Lower leg skin (tissue), 4 donors: ENCODE measurements at places on chromosomes 5 and 9.

GRCh38 chr5:101424530-101425175 is 521.6 kb upstream of the ST8SIA4 start:
- no peak for DNase-seq

GRCh38 chr9:122445155-122445749 is 32.5 kb downstream of the OR1J1 start:
- no peak for DNase-seq

DNA sequence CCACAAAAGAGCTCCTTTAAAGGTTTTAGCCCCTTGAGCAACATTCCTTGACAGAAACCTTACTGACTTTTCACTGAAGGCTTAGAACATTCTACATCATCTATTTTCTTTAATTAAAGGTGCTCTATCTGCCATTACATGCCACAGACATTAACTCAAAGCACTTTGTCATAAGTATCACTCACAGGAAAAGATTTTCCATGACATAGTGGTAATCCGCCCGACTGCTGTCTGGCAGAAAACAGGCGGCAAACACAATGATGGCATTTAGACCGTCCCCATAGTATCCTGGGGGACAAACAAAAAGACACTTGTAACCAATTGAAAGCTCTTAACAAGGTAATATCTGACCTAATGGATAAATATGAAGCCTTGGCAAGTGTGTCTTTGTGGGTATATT is 126.2 kb upstream of the PCA3 start:
- DNase-seq = no peak

DNA sequence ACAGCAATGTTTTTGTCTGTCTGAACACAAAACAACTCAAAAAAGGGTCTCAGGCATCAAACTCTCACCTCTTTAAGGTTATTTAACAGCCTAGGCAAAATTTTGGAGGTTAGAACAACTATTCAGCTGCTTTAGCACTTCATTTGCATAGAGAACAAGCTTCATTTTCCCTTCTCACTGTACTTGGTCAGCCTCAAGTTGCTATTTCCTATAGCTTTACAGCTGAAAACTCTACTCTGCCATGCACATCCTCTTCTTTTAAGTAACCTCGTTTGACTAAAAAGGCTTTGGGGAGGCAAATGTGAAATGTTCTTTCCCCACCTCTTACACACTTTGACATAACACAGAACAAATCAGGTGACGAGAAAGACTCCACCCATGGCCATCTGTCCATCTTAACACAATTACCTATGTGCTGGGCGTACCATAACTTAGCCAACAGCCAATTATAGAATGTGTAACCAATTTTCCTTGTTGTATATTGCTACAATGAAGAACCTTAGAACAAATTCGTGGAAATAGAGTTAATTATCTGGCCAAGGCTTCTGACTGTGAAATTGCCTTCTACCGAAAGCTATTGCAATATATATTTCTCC is 195.7 kb downstream of the DCP2 start:
- DNase-seq = no peak

GRCh38 chr5:79202076-79202475 is 33.9 kb upstream of the JMY start:
- no peak for DNase-seq

- no peak for DNase-seq
Observed at GRCh38 chr5:135263022-135263668, 135.9 kb downstream of the MACROH2A1 start.
